ENCODE measurements at places on chromosomes 16 and 17.

- DNase-seq: no peak
Measured at GRCh38 chr17:78271419-78272170, 40.2 kb downstream of the TMEM235 start.

DNA sequence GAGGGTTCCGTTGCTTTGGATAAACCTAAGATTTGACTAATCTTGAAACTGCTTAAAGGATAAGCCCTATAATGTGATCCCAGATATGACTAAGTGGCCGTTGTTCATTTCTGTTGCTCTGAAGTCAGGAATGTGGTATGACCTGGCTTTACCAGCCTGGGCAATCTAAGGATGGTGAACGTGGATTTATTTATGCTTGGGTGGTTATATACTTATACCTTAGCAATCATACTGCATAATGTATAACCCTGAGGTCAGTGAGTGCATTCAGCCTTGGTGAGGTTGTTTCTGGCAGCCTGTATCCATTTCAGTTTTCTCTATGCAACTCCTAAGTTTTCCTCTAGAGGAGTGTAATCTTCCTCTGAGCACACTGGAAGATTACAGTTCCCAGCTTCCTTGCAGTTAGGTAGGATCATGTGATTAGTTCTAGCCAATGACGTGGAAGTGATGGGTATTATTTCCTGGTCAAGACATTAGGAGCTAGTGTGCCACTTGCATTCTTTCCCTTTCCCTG lies 41.9 kb downstream of the FTO start:
- DNase-seq: no peak

- DNase-seq: no peak
Measured at GRCh38 chr16:68291227-68291626, 19.5 kb downstream of the SLC7A6OS start.

GRCh38 chr17:49887744-49888360 lies 40.0 kb upstream of the TAC4 start:
- no peak for DNase-seq

- no peak for DNase-seq
Measured at GRCh38 chr16:963913-964312, 6.9 kb downstream of the LMF1 start.

- no peak for DNase-seq
Measured at GRCh38 chr17:28828294-28829040, 14.1 kb downstream of the FAM222B start.

GRCh38 chr17:69916761-69917160 lies 158.3 kb upstream of the KCNJ16 start:
- no peak for DNase-seq

GRCh38 chr16:89315791-89316581 lies 98.5 kb downstream of the ZNF778 start:
- peak; percentile 50 for DNase-seq

- DNase-seq: no peak
Measured at GRCh38 chr16:10525214-10525825, 55.1 kb downstream of the EMP2 start.

DNA sequence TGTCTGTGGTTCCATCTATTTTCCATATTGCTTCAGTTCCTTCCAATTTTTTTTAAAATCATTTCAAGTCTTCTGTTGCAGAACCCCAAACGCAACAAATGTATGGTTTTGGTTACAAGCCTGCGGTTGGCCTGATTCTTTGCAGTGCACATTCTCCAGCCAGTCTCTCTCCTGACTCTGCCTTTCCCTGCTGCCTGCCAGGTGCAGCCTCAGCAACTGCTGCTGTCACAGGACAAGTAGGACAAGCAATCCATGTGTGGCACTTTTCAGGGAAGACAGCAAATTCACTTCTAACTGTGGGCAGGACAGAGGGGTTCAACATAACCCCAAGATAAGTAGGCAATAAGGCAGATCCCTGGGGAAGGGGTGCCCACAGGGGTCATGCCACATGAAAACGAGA lies 24.2 kb downstream of the EMP2 start:
- DNase-seq: no peak

DNA sequence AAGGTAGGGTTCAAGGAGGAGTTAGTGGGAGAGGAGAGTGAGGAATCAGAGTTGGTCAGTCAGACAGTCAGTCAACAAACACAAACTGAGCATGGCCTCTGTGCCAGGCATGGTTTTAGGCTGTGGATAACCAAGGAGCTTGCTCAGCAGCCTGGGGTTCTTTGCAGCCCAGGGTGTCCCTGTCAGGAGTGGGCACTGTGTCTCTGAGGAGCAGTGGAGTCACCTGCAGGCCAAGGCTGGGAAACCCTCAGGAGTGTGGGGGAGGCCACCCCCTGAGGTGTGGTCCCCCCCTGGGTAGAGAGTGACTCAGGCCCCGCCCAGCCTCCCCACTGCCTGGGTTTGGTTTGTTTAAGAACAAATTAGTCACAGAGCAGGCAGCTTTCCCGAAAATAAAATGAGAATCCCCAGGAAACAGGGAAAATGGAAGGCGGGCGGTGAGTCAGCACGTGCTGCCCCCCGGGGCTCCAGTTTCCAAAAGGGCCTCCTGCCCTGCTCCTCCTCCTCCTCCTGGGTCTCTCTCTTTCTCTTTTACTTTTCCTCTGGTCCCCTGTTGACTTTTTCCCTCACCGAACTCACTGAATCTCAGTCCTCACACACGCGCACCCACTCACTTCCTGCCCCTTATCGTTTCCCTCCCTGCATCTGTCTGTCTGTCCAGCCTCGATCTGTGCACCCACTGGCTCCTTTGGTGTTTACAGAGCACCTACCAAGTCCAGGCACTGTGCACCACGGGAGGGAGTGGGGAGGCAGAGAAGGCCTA lies 44.3 kb downstream of the SOCS3 start:
- peak; percentile 34 for DNase-seq

- DNase-seq: no peak
Measured at GRCh38 chr16:48790151-48790550, 180.2 kb upstream of the N4BP1 start.

DNA sequence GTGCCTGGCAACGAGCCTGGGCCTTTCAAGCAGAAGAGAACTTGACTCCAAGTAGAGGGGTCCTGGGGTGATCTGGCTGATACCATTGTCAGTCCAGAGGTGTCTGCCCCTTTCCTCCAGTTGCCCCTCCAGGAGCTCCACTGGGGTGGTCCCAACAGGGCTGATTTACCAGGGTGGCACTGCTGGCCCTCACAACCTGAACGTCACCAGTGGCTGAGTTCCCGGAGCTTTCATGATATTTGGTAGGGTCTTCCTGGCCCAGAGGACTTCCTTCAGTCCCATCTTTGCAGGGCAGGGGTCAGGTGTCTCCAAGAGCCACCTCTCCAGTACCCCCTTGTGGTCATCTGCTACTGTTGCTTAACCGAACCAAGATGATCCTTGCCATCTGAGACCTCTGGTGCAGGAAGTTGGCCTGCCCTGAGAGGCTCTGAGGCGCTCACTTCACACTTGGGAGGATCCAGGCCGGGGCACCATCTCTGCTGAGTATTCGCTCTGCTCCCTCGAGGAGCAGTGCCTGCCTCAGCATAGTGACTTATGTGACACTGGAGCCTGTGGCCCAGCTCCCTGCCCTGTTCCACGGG lies 3.5 kb downstream of the LIMD2 start:
- no peak for DNase-seq

DNA sequence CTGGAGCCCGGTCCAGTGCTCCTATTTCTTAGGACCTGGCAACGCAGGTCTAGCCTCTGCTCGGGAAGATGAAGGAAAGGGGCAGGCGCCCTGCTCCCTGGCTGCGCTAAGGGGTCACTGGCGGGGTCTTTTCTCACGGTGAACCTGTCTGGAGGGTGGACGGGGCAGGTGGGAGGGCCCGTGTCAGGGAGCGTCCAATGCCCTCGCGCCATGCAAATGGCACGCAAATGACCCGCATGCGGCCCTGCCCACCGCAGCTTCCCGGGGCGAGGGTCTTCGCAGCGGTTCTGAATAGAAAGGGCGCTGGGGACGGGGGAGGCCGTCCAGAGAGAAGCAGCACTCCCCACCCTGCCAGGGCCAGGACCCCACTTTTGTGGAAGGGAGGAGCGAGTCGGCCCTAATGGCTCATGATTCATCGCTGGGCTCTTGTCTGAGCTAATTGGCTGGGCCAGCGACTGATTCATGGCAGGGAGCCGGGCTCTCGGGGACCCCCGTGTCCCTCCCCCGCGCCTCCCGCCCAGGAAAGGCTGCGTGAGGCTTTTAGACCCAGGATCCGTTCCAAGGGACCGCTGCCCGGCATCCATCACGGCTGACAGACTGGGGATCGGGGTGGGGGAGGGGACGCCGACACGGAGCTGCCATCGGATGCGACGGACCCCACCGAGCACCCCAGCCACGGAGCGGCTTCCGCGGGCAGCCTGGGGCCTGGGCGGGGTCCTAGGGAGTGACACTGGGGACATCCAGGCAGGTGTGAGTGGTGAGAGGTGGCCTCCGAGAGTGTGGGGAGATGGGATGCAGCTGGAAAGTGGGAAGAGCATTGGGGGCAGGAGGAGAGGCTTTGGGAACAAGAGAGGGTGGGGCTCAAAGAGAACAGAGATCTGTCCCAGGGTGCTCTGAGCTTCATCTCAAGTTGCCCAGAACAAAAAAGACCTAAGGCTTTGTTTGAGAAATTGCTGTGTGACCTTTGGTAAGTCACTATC lies 25.0 kb upstream of the NGFR start:
- DNase-seq: peak; percentile 4

DNA sequence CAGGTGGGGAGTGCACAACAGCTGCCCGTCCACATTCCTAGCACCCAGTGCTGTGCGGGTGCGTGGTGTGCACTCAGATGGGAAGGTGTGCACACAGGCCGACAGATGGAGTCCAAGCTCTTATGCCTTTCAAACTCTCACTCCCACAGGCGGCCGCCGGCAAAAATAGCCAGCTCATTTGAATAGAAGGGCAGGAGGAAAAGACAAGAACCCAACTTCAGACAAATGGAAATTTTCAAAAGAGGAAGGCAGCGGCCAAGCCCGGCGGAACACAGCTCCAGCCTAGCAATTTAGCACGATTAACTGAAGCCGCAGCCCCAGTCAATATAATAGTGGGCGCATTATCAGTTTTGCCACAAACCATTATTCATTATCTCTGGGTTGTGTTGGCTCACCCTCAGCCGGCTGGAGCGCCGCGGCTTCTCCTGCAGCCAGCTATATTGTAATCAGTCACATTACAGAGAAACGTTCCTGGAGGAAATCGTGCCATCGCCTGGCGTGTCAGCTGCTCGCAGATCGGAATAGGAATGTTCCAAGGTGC lies 103.9 kb upstream of the SEC14L1 start:
- DNase-seq: no peak

DNA sequence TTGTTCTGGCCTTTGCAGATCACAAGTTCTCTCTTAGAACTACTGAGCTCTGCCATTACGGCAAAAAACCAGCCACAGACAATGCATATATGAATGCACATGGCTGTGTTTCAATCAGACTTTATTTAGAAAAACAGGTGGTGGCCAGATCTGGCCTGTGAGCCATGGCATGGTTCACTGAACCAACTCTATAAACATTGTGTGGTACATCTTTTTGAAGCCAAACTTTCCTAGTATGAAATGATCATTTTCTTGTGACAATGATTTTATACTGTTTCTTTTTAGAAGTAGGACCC lies 65.9 kb upstream of the AMZ2 start:
- no peak for DNase-seq

DNA sequence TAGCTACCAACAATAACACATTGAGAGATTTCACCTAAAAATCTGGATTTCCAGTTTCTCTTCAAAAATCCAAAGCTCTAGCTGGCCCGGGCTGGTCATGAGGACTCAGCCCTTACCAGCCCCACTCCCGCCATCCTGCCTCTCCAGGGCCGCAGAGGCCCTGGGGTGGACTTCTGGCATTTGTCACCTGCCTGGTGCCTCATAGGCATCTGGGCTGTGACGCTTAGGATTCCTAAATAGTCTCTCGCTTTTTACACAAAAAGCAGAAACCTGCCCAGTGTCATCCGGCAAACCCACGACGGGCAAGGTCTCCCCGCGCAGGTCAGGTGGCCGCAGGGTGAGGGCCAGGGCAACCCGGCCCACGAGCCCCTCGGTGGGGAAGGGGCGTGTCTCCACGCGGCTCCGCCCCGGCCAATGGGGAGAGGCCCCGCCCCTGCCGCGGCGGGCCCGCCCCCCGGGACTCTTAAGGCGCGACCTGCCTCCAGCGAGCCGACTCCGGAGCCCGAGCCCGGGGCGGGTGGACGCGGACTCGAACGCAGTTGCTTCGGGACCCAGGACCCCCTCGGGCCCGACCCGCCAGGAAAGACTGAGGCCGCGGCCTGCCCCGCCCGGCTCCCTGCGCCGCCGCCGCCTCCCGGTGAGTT lies at the start of gene VASN:
Gene VASN, plus strand, starts transcription at position 492 of the 644 bp plus-strand sequence. CDS start 9,030 bp downstream, outside the sequence.
- DNase-seq: peak; percentile 37

DNA sequence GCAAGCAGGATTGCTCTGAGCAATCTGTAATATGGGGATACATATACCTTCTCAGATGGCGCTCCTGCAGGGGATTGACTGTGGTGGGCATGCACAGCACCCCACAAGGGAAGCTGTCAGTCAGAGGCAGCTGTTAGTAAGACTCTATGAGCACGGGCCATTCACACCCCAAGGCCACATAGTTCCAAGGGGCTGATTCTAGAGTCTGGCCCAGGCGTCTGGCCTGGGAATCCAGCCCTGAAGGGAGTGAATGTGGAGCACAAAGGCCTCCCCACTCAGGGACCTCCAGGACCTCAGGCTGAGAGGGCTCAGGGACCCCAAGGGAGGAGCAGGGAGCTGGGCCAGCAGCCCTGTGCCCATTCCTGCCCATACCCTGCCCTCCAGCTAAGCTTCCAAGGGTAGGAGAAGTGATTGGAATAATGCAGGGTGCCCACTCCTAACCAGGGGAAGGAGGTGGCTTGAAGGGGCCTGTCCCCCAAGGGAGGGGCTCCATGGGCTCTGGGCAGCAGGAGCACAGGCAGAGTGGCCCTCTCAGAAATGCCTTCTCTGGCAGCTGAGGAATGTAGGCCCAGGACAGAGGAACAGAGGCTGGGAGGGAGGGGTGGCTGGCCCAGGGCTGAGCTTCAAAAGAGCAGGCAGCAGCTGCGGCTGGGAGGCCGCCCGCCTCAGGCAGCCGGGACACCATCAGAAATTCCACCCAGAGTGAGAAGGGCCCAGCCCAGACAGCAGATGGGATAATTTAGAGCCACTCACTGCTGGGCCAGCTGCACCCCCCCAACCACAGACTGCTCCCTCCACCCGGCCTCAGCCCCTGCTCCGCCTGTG lies 48.9 kb upstream of the MRPS23 start:
- DNase-seq: no peak

DNA sequence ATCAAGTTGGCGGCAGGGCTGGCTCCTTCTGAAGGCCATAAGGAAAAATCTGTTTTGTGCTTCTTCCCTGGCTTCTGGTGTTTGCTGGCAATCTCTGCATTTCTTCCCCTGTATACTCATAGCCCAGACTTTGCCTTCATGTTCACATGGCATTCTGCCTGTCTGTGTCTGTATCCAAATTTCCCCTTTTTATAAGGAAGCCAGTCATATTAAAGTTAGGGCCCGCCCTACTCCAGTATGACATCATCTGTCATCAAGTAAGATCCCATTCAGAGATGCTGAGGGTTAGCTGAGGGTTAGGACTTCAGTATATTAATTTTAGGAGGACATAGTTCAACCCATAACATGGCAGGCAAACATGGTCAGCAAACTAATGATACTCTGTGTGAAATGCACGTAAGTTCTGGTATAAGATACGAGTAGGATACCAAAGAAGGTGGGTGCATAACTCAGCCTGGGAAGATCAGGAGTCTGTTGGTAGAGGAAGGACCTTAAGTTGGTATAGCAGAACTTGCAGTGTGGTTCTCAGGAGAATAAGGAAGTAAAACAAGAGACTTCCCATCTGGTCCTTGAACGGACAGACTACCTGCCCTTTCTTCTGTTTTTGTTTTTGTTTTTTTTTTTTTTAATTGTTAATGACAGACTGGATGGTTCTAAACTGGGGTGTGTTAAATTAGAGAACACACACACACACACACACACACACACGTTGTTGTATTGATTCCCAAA lies 13.9 kb downstream of the MAP2K6 start:
- no peak for DNase-seq
